Fibroblast of lung (primary cell): ENCODE measurements at places on chromosomes 16 and 17. TPM values are rescaled to one million over a fixed set of nuclear protein-coding genes. Genes with fewer than 3 reads are reported as not detected.

DNA sequence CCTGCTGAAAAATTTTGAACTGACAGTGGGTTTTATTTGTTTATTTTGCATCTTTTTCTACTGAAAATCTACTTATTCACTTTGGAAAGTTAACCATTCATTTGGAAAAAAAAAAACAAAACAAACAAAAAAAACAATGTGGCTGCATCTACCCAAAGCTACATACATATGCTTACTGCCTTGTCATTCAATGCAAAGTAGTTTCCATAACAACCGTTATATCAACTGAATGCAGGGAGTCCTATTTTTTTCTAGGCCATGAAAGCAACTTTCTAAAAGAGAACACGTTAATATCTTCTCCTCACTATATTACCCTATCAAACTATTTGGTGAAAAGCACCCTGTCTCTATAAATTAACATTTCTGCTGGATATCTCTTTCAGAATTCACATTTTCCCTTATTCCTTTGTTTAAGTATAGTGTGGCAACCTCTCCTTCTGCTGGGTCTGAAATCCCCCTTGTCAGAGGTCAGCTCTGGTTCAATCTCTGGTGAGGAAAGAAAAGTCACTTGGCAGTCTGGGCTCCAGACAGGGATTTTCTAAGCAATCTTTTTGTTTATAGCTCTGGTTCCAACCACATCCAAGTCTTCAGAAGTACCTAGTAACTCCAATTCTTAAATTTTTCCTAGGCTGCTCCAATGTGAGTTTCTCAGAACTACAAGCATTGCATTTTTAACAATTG, 528.4 kb upstream of the TOM1L1 start:
- no peak for DNase-seq

- DNase-seq, result peak; percentile 6
Measured at GRCh38 chr16:46790599-46791270, 40.2 kb downstream of the C16orf87 start.

GRCh38 chr16:66544016-66544757, 5.7 kb downstream of the TK2 start:
- no peak for DNase-seq

DNA sequence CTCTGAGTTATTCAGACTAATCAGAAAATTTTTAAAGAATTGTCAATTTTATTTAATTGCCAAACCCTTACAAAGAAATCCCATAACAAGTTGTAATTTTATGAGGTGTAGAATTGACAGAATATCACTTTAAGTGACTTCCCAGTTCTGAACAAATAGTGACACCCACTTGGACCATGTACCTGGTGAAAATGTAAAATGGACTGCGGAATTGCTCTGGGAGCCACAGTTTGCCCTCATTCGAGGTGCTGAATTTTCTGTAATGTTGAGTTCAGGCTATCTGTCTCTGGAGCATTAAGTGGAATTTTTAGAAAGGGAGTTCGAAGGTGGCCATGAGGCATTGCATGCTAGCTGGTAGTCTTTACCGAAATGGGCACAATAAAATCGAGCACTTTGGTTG, 5.1 kb downstream of the GNAO1 start:
- DNase-seq, result no peak

DNA sequence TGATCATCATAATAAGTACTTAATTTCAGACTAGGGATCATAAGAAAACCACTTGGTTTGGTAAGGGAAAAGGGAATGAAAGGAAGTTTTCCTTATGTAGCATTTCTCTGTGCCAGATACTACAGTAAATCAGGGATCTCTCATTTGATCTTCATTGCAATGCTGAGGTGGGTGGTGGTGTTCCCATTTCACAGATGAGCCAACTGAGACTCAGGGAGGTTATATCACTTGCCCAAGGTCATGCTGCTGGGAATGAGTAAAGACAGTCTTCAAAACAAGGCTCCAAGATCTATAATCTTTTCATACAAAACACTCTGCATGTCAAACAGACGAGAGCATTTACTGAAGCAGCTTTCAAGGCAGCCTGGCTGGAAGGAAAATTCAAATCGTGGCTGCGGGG, 124.6 kb downstream of the GP2 start:
- DNase-seq, result no peak

GRCh38 chr17:45436625-45437464, 4.2 kb upstream of the ARHGAP27 start:
- DNase-seq, result peak; percentile 27

DNA sequence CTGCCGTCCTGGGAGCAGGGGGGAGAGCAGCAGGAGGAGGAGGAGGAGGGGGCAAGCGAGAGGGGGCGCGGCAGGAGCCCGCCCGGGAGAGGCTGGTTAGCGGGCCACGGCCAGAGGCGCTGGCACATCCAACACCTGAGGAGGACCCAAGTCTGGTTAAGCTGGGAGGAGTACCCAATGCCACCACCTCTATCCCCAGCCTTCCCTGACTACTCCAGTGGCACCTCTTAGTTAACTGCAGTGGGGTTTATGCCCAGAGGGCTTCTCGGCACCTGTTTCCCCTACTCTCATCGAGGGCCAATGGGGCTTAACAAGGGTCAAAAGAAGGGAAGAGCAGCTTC, 5.6 kb downstream of the PHOSPHO1 start:
- no peak for DNase-seq

DNA sequence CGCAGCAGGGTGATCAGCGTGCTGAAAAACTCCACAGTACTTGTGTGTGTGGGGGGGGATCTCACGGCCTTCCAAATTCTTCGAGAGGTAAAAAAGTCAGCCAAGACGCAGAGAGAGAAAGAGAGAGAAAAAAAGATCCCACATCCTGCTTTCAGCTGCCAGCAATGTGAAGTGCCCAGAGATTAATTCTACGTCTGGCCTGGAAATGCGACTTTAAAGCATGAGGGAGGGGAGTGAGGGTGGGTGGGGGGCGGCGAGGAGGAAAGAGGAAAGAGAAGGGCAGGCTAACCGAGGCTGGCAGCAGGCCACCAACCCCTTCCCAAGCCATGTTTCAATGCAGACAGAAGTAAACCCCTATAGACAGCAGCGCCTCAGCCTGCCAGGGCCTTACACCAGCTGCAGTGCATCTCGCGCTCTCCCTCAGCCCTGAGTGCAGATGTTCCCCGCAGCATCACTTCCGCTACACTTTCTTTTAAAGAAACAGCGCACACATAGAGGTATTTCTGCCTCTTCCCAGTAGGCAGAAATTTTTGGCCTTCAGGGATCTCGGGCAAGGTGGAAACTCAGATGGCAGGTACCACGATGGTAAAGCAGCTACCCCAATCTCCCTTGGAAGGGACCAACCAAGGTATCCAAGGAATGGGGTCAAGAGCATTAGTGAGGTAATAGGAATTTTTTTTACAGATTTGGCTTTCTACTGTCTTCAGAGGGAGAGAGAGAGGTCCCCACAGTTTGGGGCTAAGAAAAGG, 87.8 kb downstream of the SMG6 start:
- DNase-seq, result peak; percentile 96

- peak; percentile 99 for DNase-seq
Measured at GRCh38 chr16:86575754-86576557, 2.4 kb upstream of the FOXL1 start.

DNA sequence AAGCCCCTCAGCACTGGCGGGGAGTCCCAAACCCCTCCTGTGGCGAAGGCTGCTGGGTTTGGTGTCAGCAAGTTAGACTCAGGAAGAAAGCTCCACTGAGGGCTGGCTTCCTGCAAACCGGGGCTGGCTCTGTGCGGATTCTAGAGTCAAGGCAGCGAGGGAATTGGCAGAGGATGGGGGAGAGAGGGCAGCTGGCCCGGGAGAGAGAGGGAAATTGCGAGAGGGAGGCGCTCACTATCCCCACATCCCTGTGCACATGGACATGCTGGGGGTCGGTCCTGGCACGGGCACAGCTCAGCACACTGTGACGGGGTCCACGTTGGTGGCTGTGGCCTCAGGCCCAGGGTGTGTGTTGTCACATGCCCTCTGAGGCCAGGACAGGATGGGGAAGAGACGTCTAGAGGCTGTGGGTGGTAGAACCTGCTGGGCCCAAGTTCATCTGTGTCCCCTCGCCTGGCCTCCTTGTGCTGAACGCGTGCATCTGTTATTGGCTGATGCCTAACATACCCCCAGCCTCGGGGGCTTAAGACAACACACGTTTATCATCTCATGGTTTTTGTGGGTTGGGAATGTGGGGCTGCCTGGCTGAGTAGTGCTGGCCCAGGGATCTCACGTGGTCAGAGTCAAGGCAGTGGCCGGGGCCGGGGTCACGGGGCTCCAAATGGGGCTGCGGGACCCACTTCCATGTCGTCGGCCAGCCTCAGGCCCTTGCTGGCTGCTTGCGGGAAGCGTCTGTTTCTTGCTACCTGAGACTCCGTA, 16.7 kb upstream of the JPH3 start:
- DNase-seq, result no peak

DNA sequence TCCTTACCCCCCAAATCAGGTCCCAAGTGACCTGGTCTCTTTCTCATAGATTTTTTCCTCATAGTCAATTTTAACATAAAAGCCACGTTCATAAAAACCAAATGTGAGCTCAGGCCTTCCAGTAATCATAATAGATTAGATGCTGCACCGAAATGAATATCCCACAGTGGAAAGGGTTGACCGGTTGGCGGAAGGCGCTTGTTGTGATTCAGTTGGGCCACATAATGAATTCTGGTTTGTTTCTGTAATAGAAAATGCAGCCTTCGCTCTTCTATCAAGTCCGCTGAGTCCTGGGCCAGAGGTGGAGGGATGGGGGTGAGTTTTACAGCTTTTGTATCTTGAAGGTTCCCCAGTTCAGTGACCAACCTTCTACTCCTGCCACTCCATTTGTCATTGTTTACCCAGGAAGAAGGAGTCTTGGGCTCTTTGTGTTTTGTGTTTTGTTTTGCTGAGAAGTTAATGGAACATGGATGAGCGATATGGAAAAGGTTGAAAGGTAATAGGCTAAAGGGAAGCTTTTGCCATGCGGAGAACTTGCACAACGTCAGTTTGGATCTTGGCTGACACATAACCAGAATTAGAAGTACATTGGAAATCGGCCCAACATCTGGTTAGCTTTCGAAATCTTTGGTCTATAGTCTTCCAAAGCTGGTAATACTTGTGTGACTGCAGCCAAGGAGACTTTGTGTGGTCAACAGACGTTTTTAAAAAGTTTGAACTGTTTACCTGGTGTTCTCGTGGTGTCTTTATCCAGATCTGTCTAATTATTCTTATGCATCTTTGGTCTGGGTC, 89.5 kb downstream of the CLEC16A start:
- peak; percentile 100 for DNase-seq

GRCh38 chr17:66829386-66829864, 5.5 kb upstream of the CACNG5 start:
- peak; percentile 68 for DNase-seq

DNA sequence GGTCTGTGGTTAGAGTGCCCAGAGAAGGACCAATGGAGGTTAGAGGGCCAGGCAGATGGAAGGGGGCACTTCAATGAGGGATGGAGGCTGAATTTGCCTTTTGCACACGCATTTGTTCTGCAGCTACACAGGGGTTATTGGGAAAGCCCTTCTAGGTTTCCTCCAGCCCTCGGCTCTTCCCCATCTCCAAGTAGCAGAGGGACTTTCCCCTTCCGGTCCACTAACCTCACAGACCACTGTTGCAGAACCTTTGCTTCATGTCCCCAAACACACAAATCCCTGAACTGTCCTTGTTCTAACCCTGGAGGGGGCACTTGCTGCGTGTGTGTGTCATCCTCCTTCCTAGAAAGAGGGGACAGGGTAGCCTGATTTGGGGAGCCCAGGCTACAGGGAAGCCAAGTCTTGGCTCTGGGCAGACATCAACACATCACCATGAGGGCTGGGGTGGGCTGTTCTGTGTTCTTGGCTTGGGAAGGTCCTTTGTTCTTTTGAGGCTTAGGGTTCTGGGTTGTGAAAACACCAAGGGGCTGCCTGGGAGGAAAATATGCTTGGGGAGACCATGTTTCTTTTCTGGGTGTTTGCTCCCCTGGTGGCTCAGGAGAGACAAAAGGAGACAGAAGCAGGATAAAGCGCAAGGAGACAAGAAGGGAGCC, 7.3 kb upstream of the NR1D1 start:
- no peak for DNase-seq

CCL16 gene
- not detected in 2 replicates for total RNA-seq

KRT40 gene
- not detected in 2 replicates for total RNA-seq

KRT20 gene
- not detected in 2 replicates for total RNA-seq

SLC16A6 gene
- total RNA-seq, result 1.5 and 8.3 TPM in 2 replicates

C16orf95 gene
- 3.1 and 5.4 TPM in 2 replicates for total RNA-seq

CCL4 gene
- not detected in 2 replicates for total RNA-seq

CRYBA1 gene
- total RNA-seq, result 0.17 TPM in 1 of 2 replicates, not detected in the other
